ENCODE measurements at places on chromosomes 16 and 17. TPM values are rescaled to one million over a fixed set of nuclear protein-coding genes. Genes with fewer than 3 reads are reported as not detected.

DNA sequence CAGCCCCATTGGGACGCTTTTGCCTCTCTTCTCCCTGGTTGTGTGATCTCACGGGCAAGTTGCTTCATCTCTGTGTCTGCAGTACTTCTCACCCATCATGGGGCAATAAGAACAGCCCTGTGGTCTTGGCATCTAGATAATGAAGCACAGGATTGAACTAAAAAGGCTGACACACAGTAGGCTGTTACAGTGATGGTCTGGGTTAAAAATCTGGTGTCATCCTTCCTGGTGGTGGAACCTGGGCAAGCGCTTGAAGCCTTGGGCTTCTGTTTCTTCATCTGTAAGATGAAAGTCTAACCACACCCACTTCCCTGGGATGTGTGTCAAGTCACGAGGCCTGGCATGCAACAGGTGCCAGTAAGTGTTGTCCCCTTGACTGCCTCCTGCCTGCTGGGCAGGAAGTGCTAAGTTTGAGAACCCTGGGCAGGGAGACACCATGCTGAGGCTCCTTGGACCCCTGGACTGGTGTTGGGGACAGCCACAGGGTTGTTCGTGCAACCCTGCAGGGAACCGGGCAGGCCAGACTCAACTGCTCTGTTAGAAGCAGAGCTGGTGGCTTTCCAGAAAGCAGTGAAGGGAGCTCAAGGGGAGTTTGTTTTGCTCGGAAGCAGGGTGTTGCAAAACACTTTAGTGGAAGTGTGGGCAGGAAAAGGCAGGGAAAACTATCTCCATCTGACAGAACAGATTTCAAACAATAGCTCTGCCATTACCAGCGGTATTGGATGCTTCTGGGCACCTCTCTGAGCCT lies 5.9 kb upstream of the MAP2K3 start:
- DNase-seq, result no peak

DNA sequence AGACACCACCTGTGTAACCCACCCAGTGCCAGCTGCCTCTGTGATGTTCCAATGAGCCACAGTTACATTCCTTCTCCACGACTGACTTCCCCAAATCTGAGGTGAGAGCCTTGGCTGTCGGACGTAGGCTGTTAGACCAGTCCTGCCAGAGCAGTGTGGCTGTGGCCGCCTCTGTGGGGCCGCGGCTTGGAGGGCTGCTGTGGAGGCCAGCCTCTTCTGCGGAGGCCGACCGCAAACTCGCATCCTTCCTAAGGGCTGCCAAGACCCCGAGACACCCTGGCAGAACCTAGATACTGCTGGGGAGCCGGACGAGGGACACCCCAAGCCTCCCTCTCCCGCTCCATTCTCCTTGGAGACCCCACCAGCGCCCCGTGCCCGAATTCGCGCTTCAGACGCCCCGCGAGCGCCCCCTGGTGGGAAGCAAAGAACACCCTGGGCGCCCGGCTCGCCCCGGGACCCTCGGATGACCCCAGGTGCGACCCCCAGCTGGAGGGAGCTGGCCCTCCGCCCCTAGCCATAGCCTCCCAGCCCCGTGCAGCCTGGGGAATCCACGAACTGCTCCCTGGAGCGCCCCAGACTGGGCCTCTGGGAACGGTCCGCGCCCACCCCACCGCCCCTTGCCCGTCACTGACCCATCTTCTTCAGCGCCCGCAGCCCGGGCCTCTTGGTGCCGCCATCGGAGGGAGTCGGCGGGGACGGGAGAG lies 547 bp downstream of the PLCD3 start:
- DNase-seq, result peak; percentile 47

Gene ARHGAP23
- total RNA-seq, result 391 TPM

GRCh38 chr16:525520-526180 lies 1.9 kb upstream of the CAPN15 start:
- DNase-seq, result peak; percentile 15

Gene RAB37
- 1.0 TPM for total RNA-seq

Gene SYT17
- 0.38 TPM for total RNA-seq

Gene GJC1
- total RNA-seq, result not detected

DNA sequence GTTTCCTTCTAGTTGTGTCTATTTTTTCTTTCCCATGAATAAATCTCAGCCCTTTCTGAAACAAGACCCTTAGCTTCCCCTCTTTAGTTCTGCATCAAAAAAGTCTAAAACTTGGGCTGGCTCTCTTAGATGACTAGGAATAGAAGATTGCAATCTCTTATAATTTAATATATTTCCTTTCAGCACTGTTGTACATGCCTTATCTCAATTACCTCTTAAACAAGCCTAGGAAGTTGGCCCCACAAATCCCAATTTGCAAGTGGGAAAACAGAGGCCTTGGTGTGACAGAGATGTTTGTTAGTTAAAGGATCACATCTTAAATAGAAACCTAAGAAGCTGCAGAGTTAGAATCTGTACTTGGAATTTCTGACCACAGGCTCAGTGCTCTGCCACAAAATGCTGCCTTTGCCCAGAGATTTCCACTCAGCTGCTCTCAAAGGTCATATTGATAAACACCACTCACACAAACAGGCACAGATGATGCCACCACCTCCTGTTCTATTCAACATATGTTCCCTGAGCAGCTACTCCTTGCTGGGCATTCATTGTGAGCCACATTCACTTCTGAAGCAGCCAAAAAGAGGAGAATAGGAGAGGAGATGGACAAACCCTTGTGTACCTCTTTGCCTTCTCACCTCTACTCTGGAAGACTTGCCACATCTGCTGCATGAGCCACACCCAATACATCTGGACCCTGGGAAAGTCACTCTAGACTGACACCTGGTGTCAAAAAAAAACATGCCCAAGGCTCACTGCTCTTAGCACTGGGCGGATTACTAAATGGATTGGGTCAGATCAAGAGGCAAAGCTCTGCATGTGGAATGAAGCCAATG lies 5.5 kb downstream of the CCDC182 start:
- peak; percentile 56 for DNase-seq

- DNase-seq, result no peak
Observed at GRCh38 chr16:82050506-82050905, 15.5 kb downstream of the HSD17B2 start.

DNA sequence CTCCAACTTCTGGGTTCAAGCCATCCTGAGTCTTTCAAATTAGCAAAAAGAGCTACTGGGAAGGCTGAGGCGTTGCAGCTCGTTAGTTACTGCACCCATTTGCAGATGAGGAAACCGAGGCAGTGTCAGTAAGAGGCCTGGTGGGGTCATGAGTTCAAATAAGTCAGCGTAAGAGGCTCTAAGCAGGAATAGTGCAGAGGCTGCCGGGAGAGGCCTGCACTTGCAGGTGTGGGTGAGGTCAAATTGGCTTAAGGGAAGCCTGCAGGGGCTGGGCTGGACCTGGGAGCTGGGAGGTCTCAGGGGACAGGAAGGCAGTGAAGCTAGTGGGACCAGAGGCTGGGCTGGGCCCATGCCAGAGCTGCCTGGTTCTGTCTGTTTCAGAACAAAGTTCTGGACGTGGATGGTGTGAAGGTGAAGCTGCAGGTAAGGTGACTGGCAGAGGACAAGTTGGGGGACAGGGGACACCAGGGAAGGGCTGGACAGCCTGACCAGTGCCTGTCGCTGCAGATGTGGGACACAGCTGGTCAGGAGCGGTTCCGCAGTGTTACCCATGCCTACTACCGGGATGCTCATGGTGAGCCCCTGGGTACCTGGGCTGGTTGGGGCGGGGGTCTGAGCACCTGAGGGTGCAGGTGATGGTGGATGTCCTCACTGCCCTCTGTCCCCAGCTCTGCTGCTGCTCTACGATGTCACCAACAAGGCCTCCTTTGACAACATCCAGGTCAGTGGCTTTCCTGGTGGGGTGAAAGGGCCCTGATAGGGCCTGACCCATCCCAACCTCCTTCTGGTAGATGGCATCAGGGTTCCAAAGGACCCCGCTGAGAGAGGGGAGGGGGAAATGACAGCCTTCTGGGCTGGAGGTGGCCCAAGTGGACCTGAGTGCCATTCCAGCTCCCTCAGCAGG lies 3.0 kb downstream of the RAB26 start:
- DNase-seq, result peak; percentile 32

GRCh38 chr16:86556576-86556975 lies 1.5 kb upstream of the MTHFSD start:
- DNase-seq, result no peak

- no peak for DNase-seq
Observed at GRCh38 chr16:84193480-84193879, 2.5 kb downstream of the ADAD2 start.

Gene CPNE7
- total RNA-seq, result 16.5 TPM

- DNase-seq, result no peak
Observed at GRCh38 chr17:1228781-1229348, 41.4 kb upstream of the BHLHA9 start.

DNA sequence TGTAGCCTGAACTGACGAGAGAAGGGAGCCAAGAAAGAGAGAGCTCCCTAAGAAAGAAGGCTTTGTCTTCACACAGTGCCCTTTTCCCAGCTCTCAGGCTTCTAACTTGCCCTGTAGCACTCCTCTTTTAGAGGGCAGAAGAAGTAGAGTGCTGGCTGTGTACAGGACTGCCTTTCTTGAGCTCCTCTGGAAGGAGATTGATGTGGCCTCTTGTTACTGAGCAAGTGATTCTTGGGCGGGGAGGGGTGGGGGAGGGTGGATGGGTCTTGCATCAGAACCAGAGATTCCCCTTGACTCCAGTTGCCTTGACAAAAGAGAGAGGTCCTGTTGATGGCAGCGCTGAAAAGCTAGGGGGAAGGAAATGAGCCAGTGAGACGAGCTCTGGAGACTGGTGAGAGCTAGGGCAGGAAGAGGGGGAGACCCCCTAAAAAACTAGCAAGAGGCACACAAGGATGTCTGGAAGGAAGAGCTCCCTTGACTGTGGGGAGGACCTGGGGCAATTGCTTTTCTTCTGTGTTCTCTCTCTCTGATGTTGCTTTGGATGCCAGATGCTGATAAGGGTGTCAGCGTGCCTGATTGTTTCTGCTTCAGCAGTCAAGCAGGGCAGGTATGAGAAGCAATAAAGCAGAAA lies 18.4 kb downstream of the GPR179 start:
- no peak for DNase-seq

- no peak for DNase-seq
Observed at GRCh38 chr16:30458561-30459394, 13.1 kb upstream of the SEPHS2 start.

DNA sequence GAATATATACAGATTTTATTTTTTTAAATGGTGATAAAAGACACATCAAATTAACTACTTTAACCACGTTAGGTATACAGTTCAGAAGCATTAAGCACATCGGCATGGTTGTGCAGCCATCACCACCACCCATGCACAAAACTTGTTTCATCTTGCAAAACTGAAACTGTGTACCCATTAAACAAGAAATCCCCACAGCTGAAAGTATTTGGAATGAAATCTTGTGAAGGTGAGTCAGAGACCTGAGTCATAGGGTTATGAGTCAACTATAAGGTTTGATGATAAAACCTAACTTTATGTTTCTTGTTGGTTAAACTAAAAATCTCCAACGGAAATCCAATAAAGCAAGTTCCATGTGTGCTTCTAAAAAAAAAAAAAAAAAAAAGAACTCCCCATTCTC lies 561.6 kb upstream of the PSMD7 start:
- DNase-seq, result no peak

DNA sequence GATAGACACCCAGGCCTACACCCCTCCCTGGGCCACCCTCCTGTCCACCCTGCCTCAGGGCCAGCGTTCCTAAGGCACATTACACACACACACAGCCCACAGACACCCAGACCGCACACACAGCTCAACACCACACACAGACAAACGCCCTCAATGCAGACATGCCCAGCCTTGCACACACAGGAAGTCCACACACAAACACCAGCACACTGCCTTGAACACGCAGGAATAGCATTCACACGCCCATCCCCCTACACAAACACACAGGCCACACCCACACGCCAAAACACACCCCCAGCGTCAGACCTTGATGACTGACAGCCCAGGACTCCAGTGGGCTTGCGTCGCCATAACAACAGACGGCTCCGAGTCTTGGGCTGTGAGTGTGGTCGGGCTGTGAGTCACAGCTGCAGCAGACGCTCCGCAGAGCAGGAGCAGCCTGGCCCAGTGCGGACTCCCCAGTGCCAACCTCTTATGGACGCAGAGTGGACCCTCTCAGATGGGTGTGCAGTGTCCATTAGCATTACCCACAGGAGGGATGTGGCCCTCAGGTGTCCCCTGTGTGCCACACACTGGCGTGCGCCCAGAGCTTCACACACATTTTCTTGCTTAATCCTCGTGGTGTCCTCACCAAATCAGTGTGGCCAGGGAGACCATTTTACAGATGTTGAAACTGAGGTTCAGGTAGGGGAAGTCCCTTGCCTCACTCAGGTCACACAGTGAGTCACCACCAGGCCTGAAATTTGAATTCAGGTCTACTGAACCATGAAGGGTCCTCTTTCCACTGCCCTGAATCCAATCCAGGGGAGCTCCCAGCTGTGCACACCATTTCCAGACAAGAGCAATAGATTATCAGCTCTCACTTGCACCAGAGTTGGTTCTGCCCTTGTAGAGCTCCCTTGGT lies 17.8 kb upstream of the RAI1 start:
- peak; percentile 22 for DNase-seq

GRCh38 chr16:79777679-79778078 lies 177.1 kb upstream of the MAF start:
- DNase-seq, result no peak

DNA sequence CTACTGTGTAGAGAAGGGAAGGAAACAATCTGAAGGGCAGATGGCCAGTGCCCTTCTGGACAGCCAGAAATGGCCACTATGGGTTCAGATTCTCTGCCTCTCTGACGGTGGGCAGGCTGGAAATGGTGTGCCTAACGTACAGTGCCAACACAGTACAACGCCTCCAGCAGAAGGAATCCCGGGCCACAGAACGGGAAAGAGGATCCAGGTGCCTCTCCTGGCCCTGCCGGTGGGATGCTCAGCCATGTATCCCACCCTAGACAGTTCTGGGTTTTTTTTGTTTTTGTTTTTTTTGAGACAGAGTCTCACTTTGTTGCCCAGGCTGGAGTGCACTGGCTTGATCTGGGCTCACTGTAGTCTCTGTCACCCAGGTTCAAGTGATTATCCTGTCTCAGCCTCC lies 71.5 kb downstream of the SLC5A11 start:
- no peak for DNase-seq

- no peak for DNase-seq
Observed at GRCh38 chr16:64242492-64242891, 879.4 kb downstream of the CDH11 start.

- no peak for DNase-seq
Observed at GRCh38 chr16:7422036-7422888, 89.6 kb downstream of the RBFOX1 start.

Gene TNFRSF13B
- not detected for total RNA-seq

GRCh38 chr17:36653374-36653773 lies 52.0 kb downstream of the MRM1 start:
- DNase-seq, result no peak

Gene CENPV
- 169 TPM for total RNA-seq

- DNase-seq, result no peak
Observed at GRCh38 chr16:69932228-69932627, 18.9 kb upstream of the CLEC18A start.
